Activated naive CD4-positive, alpha-beta T cell treated with Interleukin-2 at 50 U/mL for 16 hours (primary cell): ENCODE measurements at places on chromosomes 3 and 15.

DNA sequence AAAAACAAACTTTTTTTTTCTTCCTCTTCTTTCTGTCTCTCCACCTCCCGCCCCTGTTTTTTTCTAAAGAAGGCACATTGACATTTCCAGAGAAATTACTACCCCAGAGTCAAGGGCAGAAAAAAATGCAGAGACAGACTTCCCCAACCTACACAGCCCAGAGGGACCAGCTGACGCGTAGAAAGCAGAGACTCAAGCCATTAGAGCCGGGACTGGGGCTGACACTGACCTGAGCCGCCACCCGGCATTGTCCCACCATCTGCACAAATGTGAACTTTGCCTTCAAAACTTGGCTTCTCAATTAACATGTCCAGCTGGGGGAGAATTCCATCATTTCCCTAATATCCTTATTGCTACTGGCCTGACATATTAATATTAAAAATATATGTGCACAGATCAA lies 385.6 kb downstream of the NR2F2 start:
- no peak for DNase-seq

DNA sequence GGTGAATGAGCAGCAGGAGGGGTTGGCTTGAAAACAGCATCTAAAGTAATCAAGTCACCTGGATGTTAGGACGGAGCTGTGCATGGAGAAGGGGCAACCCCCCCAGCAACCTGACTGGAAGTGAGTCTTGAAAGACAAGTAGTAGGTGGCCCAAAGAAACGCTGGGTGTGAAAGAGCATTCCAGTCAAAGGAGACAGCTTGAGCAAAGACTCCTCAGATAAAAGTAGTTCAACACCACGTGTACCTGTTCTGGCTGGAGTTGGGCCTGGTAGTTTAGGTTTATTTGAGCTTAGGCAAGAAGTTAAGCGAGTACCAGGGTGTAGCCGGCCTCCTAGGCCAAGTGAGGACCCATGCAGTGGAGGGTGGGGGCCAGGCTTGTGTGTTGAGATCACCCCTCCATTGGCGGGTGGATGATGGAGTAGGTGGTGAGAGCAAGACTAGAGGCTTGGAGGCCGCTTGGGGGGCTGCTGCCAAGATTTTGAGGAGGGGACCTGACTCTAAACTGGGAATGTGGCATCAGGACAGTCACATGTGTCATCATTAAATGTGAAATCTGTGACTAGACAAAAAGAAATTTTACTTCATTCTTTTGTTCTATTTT lies 61.3 kb downstream of the ABHD2 start:
- DNase-seq: no peak

GRCh38 chr3:160340351-160340750 lies 58.7 kb downstream of the IFT80 start:
- DNase-seq: no peak

DNA sequence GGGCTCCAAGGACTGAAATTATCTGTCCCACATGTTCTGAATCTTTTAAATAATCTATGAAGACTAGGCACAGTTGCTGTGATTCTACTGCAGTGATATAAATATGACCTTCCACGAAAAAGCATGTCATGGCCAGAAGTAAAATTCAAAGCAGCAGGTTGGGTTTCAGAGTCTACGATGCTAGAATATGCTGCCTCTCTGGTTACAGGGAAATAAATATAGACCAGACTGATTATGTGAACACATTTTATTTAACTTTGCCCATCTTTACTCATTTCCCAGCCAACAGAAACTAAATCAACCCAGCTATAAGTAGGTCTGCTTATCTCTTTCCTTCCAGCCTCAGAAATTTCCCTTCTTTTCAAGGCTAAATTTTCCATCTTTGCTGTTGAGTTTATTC lies 19.9 kb upstream of the TM6SF1 start:
- DNase-seq: no peak

- DNase-seq: no peak
These were observed 363.6 kb downstream of the RORA start for GRCh38 chr15:60865507-60865906.

GRCh38 chr3:167066977-167067786 lies 312.9 kb downstream of the ZBBX start:
- no peak for DNase-seq
